ENCODE measurements at places on chromosomes 7 and 10.

- DNase-seq, result no peak
Observed at GRCh38 chr10:94602729-94603515, 57.3 kb downstream of the HELLS start.

DNA sequence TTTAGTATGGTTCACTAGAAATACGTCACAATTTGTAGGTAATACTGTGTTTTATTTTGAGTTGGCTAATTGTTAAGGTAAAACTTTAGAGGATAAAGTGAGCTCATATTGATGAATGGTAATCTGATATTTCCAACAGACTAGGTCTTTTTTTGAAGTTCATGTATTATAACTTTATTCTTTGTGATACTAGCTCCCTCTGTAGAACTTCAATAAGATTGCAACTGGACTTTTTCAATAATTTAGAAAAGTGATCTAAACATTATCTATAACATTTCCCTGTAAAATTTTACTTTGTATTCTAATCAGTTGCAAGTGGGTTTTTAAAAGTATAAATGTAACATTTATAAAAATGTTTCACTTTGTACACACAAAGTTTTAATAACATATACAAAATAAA, 83.5 kb downstream of the ADK start:
- DNase-seq, result no peak

DNA sequence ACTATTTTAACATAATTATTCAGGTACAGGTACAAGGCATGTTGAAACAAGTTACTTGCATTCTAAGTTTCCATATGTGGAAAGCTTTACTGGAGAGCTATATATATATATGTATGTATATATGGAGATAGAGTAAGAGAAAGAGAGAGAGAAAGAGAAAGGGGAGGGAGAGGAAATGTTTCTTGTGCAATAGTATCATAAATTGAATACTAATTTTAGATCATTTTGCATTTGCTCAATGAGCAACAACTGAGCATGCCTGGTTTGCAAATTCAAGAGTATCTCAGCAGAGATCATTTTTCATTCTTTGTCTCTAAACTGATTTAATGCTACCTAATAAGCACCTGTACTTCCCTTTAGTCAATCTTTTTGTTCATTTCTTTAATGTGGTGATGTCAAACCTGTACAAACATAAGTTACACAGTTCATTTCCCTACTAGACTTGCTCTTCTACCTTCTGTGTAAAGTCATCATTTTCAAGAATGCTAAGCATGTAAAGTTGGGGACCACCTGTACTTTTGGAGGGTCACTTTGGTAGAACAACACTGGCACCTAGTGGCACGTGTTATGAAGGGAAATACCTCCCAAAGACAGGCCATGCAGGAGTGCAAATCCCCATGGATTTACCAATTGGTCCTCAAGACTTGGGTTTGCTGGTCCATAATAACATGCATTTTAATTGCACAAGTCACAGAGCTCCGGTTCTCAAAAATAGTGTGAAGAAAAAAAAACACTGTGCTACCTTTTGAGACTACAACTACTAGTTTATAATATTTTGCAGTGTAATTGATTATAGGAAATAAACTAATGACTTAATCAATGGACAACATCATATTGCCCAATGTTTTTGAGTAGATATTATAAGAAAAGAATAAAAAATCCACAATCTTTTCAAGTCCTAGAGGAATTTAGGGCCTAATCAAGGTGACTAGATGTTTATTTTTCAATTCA, 431.2 kb upstream of the IGFBP3 start:
- peak; percentile 1 for DNase-seq

GRCh38 chr10:88209837-88210561, 346.6 kb downstream of the PTEN start:
- no peak for DNase-seq

DNA sequence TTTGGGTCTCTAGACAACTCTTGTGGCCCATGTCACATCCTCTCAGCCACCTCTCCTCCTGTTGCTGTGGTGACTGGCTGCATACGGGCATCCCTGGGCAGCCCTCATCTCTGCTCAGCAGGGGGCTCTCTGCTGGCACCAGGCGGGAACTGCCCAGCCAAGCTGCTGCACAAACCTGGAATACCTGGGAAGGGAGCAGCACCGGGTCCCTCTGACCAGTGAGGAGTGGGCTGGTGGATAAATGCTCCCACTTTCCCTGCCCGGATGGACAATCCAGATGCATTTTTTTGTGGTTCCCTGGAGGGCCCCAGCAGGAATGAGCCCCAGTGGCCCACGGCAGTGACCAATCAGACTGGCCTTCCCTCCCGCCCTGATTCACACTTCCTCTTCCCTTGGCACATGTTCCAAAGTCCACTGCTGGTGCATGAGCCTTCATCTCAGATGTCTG, 21.9 kb downstream of the GRID1 start:
- DNase-seq, result no peak

DNA sequence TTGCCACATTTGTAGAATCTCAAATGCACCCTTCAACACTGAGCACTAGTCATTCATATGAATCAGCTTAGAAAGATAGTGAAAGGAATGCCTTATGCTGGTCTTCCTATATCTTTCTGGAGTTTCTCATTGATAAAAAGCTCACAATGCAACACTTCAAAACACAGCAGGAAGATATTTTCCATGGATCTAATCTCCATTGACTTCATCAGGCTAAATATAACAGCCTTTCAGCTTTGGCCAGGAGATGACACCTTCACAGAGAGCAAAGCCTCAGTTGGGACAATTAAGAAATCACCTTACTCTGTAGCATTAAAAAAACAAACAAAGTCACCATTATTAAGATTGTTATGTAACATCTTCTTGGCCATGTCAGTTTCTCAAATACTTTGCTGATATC, 6.7 kb downstream of the NRP1 start:
- DNase-seq, result no peak
